ENCODE measurements at places on chromosomes 6 and 20. TPM values are rescaled to one million over a fixed set of nuclear protein-coding genes. Genes with fewer than 3 reads are reported as not detected.

- no peak for DNase-seq
- no peaks in the 10 kb centered on the region for H3K4me1 ChIP-seq
- H3K27ac ChIP-seq: no peak overlapping the region
- no peaks in the 10 kb centered on the region for H3K27me3 ChIP-seq
- no peaks in the 10 kb centered on the region for H3K36me3 ChIP-seq
Observed at GRCh38 chr6:164859816-164860215, 449.6 kb downstream of the C6orf118 start.

The SENP6 gene
- polyA plus RNA-seq: 83.0 TPM

- H3K4me1 ChIP-seq: no peaks in the 10 kb centered on the region
- H3K27me3 ChIP-seq: no peaks in the 10 kb centered on the region
- H3K36me3 ChIP-seq: no peaks in the 10 kb centered on the region
Observed at GRCh38 chr6:39517756-39518155, 195.3 kb upstream of the KCNK16 start.

GRCh38 chr6:152330961-152331360 lies 306.2 kb downstream of the SYNE1 start:
- H3K27me3 ChIP-seq: no peaks in the 10 kb centered on the region
- H3K4me3 ChIP-seq: no peak overlapping the region
- no peaks in the 10 kb centered on the region for H3K36me3 ChIP-seq

The GFOD1 gene
- 1.9 TPM for polyA plus RNA-seq

GRCh38 chr6:72554761-72555221 lies 67.1 kb upstream of the KCNQ5 start:
- no peak overlapping the region for H3K27ac ChIP-seq
- H3K4me1 ChIP-seq: no peaks in the 10 kb centered on the region
- no peak overlapping the region for H3K4me3 ChIP-seq
- H3K27me3 ChIP-seq: no peaks in the 10 kb centered on the region
